ENCODE measurements at places on chromosomes 2 and 18.

GRCh38 chr2:191299866-191300265 lies 54.7 kb downstream of the MYO1B start:
- no peak for DNase-seq

DNA sequence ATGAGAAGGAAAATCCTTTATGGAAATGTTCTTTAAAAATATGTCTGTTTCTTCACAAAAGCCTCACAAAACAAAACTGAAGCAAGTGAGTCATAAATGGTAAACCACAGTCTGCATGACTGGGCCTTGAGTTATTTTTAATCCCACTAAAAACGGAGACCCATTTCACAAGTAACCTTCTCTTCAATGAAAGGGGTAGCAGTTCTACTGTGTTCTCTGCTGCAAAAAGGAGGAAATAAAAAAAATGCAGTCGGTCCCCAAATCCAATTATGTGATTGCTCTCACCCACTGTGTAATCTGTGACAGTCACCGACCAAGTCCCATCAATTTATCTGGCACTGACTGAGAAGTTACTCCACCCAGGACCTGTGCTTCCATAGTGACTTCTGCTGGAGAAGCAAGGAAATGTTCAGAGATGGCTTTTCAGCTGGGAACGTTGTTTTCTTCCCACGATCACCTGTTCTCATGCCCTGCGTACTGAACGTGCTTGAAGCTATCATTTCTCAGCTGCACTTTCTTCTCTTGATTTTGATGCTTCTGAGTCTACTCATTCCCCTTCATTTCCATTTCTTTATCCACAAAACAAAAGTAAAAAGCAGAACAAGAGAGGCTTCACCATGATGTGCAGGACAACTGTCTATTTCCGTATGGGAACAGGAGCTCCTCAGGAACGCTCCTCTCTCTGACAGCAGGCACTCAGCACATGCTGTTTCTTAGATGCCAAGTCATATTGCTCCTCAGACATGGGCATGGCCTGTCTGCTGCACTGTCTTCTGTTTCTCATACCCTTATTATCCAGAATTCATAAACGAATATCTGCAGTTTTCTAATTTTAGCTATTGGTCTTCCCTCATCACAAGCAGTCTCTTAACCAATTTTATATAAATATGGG lies 80.0 kb upstream of the TMEM200C start:
- DNase-seq = peak; percentile 75

DNA sequence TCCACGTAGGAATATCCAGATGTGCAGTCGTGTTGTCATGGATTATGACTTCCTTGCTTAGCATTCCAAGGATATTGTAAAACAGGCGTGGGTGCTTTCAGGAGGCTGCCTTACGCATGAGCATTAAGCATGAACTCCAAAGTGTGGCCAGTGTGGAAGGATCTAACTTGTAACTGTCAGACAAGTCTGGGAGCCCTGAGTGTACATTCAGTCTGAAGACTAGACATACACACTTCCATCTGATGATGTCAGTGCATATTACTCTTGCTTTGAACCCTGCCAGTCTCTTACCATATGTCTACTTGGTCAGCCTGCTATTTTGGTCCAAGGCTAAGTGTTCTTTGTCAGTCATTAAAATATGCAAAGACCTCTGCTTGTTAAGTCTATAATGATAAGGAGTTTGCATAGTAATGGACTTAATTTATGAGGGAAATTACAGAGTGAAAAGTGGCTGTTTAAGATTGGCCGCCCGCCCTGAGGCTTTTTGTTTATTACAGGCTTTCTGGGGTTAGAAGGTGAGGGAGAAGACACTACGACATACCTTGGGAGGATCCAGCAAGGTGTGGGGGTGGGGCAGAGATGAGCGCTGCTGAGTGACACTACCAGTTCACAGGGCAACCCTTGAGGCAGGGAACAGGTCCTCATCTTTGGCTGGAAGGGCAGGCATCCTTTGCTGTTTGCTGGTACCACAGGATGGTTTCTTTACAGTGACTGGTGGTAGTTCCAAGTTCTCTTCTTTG lies 48.3 kb downstream of the CABLES1 start:
- DNase-seq = peak; percentile 60

DNA sequence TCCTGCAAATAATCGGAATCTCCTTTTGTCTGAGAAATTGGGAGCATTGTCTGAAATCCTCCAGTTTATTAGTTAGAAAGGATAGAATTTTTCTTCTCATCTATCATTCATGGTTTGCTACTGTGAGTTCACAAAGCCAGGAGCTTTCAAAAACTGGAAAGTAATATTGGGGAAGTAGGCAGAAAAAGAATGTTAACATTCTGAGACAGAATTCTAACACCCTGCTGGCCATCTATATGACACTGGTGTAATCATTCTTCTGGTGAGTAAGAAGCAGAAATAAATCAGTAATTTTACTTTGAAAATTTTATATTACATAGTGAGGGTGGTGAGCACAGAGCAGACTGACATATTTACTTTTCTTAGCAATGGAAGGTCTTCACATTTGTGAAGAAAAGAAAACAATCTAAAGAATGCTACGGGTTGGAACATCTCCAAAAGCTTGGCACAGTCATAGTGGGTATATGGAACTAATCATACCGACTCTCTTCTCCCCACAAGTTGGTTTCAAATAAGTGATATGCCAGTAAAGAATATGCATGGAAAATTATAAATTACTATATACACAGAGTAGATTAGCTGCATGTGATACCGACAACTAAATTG lies 344.9 kb downstream of the LPIN1 start:
- DNase-seq = peak; percentile 4

DNA sequence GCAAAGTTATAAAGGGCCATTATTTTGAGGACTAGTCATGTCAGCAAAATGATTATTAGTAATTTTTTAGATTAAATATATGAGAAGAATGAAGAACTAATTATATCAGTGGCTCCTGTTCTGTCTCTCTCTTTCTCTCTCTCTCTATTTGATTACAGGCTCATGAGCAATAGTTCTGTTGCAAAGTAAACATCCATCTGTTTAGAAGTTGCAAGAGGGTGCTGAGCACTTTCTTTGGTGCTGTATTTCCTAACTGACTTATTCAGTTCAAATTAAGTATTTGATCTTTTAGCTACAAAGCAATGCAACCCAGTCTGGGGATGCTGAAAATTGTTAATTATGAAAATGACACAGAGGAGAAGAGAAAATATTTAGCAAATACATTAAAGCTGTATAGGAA lies 408.1 kb upstream of the UBE2E3 start:
- DNase-seq = no peak

DNA sequence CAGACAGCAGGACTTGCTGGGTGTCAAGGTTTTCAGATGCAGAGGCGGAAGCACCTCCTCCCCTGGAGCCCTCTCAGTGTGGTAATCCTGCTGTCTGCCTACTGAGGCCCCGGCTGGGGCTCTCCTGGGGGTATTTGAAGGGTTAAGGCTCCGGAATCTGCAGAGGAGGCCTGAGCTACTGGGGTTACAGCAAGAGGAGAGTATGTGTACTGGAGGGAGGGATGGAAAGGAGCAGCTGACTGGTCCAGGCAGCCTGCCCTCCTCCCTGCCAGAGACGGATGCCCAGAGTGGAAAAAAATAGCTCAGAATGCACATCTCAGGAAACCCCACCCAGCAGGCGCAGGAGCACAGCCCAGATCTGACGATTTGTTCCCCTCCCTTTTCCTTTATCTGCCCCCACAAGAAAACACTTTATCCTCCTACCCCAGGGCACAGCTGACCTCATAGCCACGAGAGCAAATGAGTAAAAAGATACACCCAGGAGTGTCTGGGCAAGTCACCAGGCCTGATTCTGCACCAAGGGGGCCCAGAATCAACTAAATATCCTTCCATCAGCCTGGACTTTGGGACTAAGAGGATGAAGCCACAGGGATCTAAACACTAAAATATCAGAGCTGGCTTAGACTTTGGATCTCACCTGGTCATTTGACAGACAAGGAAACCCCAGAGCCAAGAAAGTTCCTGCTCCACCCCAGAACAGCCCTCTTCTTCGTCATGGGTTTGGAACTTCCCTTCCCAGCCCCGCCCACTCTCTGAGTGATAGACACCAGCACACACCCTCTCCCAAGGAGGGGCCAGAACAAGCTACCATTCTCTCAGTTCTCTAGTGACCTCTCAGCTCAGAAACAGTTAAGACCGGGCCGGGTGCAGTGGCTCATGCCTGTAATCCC lies 5.5 kb downstream of the TMBIM1 start:
- DNase-seq = peak; percentile 96

- no peak for DNase-seq
Measured at GRCh38 chr18:50825621-50826020, 5.8 kb upstream of the MRO start.

- no peak for DNase-seq
Measured at GRCh38 chr2:113201496-113202304, 27.9 kb downstream of the PSD4 start.

- no peak for DNase-seq
Measured at GRCh38 chr2:229858351-229858750, 63.5 kb downstream of the TRIP12 start.
